ENCODE measurements at places on chromosomes 1 and 21.

DNA sequence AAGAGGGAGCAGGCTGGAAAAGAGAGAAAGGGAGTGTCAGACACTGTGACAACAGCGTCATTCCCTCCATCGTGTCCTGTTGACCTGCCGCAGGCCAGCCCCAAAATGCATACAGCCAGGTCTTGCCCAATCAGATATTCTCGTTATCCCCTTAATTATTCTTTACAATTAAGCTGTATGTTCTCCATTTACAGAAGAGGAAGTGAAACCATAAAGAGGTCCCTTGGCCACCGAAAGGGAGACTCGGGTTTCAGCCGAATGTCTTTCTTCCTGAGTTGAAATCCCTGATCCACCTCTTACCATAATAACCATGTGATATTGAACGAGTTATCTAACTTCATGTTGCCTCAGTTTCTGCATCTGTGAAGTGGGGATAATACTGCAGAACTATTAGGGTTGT, 70.5 kb downstream of the IGSF21 start:
- DNase-seq: no peak

- no peak for DNase-seq
These were observed 13.4 kb downstream of the MTFR1L start for GRCh38 chr1:25833158-25833557.

DNA sequence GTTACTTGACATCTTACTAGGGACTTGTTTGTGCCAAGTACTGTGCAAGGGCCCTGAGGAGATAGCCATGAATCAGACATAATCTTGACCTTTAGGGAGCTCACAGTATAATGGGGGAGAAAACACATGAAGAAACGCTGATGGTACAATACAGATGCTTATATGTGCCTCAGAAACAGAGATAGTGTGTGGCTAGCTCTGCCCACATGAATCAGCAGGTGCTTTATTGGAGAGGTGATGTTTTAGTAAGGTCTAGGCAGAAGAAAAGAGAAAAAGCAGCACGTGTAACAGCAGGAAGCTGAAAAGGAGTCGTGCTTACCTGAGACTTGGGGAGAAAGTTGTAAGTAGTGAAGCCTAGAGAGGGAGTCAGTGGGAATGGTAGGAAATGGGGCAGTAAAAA, 60.6 kb upstream of the LMO4 start:
- no peak for DNase-seq

- DNase-seq: no peak
These were observed 22.9 kb upstream of the SLC44A3 start for GRCh38 chr1:94797291-94797690.

GRCh38 chr1:83060651-83061390, 938.1 kb downstream of the TTLL7 start:
- no peak for DNase-seq

DNA sequence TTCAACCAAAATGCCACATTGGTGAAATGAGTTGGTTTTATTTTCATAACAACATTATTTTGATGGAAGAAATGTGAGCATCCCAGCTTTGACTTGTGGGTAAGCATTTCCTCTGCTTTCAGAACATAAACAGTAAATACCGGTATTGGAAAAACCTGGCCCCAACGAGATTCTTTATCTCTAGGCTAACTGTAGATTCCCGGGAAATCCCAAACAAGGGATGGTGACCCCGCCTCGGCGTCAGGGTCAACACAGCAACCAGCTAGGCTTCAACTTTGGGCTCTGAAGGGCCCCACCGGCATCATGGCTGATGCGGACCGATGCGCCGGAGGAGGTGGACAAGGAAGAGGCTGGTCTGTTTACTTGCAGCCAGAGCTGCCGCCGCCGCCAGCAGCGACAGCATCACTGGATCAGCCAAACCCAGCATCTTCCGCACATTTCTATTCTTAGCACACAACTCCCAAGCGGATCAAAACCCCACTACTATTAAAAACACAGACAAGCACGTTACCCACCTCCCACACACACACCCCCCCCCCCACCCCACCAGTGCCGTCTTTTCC, 1.1 kb downstream of the AKT3 start:
- no peak for DNase-seq

DNA sequence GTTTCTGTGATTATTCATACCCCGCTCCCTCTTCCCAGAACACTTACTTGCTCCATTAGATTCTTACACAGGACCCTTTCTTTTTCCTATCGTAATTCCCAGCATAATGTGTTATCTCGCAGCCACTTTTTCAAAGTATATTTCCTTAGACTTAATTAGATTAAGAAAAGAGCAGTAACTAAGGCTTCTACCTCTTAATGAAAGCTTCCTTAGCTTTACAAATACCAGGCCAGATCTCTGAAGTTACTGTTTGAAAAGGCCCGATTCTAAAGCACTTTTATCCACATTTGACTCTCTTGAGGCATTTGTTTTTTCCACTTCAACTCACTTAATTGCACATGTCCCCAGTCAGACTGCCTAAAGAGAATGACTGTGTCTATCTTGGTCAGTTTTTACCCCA, 1264.3 kb upstream of the ADGRL2 start:
- no peak for DNase-seq

GRCh38 chr1:15543589-15544568, 17.2 kb downstream of the DNAJC16 start:
- no peak for DNase-seq

GRCh38 chr1:231792634-231793033, 166.0 kb downstream of the DISC1 start:
- no peak for DNase-seq

DNA sequence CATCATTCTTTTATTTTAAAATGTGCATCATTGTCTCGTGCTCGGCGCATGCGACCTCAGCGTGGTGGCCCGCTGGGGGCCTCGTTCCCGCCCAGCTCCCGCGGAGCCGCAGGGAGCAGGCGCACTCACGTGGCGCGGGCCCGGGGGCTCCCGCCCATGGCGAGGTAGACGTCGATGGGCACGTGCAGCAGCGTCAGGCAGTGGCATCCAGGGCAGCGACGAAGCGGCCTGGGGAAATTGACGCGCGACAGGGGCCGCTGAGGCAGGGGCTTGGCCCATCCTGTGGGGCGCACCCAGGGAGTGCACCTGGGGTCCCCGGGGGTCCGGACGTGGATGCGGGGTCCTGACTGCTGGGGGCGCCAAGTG, 994 bp downstream of the FAM229A start:
- DNase-seq: no peak

DNA sequence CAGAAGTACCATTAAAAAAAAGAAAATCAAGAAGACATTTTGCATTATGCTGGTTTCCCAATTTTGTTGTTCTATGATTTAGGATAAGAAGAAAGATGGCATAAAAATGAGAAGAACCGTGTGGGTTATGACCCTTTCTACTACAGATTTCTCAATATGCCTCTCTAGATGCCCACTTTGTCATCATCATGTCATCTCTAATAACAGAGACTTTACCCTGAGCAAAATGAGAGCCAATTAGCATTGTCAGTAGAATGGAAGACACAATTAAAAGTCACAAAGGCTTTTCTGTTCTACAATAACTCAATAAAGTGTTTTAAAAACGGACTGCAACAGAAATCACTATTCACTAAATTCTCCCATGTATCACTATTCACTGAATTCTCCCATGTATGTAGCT, 85.5 kb downstream of the RAB3GAP2 start:
- DNase-seq: no peak

DNA sequence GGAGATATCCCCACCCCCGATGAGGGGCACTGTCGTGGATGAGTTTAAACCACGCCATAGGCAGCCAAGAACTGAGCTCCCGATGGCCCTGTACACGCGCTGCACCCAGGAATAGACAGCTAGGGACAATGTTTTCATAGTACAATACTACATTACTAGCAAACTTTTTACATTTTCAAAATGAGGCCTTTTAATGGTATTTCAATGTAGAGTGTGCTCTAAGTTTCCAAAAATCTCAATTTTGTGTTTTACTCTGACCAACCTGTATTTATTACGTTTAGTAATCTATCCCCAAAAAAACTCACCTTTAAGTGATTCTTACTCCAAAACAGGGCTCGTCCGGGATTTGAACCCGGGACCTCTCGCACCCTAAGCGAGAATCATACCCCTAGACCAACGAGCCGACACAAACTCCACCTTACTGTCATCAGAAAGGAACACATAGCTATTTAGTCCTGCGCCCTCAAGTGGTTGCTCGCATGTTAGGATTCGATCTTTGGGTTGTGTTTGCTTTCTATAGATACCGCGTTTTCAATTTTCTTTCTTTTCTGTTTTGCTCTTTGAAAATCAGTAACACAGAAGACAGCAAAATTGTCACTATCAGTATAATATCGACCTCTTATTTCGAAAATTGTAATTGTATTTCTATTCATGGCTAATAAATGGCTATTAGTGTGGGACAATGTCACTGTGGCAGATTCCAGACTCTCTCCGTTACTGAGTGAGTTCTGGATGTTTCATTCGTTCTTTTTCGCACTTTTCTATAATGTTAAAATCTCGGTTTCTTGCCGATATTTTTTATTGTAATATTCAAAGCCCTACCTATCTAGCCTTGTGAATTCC, 6.4 kb upstream of the MPZL1 start:
- peak; percentile 70 for DNase-seq

DNA sequence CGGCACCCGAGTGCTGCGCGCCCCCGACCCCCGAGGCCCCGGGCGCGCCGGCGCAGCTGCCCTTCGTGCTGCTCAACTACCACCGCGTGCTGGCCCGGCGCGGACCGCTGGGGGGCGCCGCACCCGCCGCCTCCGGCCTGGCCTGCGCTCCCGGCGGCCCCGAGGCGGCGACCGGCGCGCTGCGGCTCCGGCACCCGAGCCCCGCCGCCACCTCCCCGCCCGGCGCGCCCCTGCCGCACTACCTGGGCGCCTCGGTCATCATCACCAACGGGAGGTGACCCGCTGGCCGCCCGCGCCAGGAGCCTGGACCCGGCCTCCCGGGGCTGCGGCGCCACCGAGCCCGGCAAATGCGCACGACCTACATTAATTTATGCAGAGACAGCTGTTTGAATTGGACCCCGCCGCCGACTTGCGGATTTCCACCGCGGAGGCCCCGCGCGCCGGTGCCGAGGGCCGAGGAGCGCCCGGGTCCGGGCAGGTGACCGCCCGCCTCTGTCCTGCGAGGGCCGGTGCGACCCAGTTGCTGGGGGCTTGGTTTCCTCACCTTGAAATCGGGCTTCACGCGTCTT, 49.0 kb downstream of the SIM2 start:
- DNase-seq: no peak

- DNase-seq: no peak
These were observed 883.5 kb upstream of the ADGRL2 start for GRCh38 chr1:80917225-80917624.

GRCh38 chr1:64423526-64423925, 46.4 kb upstream of the CACHD1 start:
- DNase-seq: no peak

DNA sequence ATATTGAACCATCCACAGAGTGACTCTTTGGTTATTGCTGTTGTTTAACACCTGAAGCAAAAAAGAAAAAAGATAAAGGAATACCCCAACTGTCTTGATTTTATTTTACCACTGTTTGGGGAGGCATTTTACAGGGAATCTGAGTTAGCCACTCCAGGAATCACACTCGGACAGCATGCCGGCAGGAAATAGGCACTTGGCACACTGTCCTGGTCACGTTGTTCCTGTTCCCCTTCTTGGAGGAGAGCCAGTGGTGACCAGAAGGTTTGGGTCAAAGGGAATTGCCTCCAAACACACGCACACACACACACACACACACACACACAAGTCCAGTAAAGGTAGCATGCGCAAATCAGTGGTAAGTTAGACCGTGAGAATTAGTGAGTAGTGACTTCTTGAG, 13.8 kb downstream of the RGS4 start:
- DNase-seq: no peak

DNA sequence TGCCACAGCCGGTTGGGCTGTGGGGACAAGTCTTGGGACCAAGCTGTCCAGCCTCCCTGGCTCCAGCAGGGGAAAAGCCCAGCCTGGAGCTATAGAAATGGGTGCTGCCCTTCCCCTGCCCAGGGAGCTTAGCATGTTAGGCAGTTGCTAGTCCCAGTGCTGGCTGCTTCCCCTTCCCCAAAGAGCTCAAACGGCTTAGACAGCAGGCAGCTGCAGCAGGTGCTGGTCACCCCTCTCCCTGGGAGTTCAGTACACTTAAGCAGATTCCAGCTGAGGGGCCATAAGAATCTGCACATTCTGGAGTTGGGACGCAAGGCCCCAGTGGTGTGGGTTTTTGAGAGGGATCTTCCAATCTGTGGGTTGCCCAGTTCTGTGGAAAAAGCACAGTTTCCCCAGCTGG, 11.1 kb upstream of the REG4 start:
- DNase-seq: no peak

DNA sequence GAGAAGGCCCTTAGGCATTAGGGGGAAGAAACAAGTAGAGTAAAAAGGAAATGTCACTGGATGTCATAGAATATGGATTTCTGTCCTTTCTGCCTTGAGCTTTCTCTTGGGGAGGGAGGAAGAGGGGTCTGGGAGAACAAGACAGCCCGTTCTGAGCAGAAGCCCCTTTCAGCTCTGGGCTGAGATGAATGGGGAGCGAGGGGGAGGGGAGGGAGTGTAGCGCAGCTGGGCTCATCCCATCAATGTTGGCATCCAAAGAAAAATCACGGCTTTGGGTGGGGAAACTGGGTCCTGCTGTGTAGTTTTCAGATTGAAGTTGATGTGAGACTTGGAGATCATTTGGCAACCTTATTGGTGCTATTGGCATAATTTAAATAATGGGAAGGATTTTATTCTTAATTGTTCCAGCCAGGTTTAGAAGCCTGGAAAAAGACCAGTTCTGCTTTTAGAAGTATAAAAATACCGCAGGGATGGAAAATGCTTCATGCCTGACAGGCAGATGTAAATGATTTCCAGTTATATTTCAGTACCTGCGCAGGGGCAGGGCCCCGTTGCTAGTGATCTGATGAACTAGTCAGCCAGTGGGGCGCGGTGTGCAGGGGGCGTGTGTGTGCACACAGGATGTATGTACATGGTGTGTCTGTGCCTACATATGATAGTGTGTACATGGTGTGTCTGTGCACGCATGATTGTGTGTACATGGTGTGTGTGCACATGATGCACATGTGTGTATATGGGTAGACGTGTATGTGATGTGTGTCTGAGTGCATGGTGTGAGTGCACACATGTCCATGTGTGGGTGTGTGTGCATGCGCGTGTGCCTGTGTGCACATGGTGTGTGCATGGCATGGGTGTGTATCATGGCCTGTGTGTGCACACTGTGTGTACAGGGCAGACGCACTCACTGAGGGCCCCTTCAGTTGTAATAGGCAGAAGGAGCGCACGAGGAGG, 36.0 kb downstream of the ABCG1 start:
- no peak for DNase-seq

GRCh38 chr1:154338875-154339274, 13.6 kb downstream of the ATP8B2 start:
- no peak for DNase-seq

DNA sequence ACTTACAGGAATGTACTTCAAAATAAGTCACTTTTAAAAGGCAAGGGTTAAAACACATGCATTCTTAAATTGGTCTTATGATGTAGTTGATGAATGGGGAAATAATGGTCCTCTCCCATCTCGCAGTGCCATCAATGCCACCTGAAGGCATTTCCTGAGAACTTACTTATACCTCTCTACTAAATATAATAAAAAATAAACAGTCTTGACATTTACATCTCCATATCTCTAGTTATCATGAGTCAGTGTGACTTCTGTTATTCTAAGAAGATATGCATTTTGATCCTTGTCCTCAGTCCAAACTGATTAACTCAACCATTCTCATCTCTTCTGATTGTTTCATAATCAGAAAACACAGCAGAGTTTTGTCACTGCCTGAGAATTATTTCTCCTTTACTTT, 253.9 kb downstream of the USH2A start:
- DNase-seq: no peak

Data from NK-92 treated with Interleukin-12 subunit alpha and Interleukin-12 subunit beta, amount 100 ng/mL, for 24 hours (cell line).